ENCODE measurements at places on chromosomes 13 and 19.
A peak's percentile ranks its signal among the peaks of the same experiment; 100 is the strongest.

DNA sequence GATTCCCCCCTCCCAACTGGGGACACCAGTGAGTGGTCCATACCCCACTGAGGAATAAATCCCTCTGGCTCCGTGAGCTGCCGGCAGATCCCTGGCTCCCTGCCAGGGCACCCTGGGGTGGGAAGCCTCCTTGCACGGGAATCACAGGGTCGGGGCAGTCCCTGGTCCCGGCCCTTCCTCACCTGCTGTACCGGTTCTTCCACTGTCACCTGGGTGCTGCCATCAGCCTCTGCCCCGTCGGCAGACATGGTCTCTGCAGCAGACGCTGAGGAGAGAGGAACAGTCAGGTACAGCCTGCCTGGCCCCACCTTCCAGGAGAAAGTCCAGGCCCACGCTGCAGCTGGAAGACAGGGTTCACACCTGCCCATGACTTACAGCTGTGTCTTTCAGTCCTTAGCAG lies 6.3 kb downstream of the PLIN3 start:
- DNase-seq = no peak

DNA sequence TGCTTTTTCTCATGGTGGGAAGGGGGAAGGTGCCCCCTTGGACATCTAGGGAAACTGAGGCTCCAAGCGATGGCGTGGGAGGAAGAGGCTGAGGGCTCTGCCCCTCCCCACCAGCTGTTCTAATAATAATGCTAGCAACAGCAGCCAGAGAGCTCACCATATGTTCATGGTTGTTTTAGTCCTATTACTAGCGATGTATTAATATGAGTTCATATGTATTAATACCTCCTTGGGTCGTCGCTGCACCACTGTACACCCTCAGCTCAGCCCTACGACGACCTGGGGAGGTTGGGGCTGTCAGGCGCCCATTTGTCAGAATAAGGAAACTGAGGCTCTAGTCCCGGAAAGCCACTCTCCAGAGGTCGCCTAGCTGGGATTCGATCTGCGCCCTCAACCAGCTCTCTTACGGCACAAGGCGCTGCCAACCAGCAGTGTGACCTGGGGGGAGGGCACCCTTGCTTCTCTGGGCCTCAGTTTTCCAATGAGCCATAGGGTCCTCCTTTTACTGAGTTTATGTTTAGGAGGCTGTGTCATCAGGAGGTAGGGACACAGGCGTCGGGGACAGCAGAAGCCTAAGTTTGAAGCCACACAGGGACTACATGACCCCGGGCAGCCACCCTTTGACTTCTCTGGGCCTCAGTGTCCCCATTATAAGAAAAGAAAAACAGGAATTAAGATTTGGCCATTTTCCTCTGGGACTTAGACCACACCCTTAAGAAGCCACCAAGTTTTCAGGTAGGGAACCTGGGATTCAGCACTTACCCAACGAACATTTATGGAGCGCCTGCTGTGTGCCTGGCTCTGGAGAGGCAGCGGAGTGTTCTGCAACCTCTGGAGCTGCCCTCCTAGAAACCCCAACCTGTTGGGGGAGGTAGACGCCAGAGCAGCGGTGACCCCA lies 664 bp downstream of the MAST3 start:
- DNase-seq = no peak

DNA sequence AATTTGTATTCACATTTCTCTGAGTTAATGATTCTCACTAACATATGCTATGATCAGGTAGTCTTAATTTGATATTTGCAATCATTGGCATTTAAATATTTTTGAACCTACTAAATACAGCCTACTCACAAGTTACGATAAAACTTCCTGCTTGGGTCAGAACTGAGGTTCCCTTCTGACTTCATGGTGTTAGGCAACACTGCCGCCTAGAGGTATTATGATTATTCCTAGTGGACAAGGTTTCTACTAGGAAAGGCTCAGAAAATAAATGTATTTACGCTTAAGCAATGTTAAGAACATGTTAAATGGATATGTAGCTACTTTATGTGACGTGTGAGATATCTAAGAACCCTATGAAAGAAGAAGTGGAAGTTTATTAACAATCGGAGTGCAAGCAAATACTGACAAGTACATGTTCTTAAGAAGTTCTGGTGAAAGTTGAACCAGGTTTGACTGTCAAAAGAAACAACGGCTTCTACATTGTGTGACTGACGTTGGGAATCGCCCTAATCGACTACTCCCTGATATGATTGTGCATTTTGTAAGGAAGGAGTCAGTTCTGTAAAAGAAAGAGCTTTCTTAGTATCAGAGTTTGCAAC lies 1395.8 kb downstream of the SLITRK5 start:
- peak; percentile 43 for DNase-seq

DNA sequence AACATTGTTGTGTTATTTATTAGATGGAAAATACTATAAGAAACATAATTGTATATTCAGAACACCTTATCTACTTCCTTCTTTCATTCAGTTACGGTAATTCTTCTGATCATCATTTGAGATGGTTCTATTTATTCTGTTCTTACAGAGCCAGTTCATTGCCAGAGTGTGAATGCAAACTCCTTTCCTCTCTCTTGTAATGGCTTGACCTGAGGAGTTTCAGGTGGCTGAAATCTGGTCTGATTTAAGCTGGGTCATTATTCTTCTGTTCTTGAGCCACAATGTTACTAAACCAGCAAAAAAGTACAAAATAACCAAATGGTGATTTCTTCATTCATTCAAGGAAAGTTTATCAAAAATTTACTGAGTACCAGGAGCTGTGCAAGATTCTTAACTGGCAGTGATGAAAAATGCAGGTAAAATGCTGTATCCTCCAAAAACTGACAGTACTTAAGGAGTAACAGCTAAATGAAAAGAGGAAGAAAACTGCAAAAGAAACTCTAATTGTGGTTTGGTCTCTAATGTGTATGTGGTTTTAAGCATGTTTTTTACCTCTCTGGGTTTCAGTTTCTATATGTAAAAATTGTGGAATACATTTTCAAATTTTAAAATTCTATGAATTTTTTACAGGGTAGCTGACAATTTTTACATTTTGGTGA lies 182.4 kb upstream of the UFM1 start:
- no peak for DNase-seq

GRCh38 chr19:46159418-46160232 lies 11.6 kb downstream of the IGFL2 start:
- DNase-seq = no peak

DNA sequence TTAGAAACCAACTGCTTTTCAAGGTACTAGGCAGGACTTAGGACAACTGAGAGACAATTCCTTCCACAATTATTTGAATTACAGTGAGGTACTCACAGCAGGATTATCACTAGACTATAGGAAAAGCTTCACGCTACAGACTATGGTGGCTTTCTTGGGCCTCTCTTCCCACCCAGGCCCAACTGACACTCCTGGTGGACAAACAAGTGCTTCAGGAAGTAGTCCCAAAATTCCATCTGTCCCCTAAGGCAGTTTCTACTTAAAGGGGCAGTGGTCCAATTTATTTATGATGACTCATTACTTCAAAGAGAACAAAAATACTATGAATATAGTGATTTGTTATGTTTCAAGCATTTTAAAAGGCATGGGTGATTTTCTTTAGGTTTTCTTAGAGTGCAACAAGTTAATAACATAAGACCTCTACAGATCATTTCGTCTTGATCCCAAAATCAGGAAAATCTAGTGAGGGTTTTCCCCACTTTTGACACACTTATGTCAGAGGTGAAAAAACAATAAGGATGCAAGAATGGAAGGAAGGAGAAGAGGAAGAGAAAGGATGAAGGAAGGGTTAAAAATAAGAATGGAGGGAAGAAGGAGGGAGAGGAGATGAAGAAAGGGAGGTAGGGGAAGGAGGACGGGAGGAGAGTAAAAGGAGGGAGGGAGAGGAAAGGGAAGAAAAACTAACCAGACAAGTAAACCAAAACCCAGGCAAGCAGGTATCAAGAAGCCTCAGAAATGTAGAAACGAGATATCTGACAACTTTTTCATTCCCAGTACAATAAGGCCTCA lies 100.7 kb downstream of the SERP2 start:
- no peak for DNase-seq

- DNase-seq = no peak
These were observed 112.4 kb upstream of the WASF3 start for GRCh38 chr13:26445092-26445491.

DNA sequence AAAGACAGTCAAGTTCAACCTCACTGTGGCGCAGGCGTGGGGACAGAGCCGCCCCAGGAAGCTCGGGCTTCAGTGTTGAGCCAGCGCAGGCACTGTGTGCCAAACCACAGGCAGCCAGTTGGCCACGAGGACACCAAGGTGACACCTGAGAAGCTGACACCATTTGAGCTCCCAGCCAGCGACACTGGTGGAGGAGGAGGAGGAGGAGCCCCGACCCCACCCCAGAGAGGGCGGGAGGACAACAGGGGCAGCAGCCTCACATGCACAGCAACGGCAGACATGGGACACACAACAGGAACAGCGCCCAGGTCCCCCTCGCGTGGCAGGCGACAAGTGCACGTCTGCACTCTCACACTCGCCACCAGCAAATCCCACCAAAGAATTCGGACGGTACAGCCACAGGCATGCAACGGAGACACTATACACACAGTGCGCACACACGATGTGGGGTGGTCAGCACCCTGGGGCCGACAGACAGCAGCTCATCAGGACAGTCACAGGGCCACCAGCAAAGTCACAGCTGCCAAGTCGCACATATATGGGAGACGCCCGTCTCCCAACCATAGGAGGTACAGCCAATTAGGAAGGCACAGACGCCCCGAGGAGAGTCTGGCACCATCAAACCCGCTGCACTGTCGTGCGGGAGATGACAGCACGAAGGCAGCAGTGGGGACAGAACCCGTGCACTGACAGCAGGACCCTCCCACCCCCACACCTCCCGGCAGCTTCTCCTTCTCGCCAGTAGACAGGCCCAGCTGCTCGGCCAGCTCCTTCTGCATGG lies 3.4 kb downstream of the EIF3G start:
- no peak for DNase-seq

DNA sequence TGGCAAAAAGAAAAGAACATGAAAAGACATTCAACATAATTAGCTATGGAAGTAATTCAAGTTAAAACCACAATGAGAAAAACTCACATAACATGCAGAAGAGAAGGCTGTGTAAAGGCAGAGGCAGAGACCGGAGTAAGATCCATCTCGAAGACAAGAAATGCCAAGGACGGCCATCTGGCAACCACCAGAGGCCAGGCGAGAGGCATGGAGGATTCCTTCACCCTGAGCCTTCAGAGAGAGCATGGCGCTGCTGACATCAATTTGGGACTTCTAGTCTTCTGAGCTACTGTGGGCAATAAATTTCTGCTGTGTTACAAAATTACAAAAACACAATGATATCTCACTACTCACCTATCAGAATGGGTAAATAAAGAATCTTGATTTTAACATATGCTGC lies 381.0 kb downstream of the TSHZ3 start:
- no peak for DNase-seq

DNA sequence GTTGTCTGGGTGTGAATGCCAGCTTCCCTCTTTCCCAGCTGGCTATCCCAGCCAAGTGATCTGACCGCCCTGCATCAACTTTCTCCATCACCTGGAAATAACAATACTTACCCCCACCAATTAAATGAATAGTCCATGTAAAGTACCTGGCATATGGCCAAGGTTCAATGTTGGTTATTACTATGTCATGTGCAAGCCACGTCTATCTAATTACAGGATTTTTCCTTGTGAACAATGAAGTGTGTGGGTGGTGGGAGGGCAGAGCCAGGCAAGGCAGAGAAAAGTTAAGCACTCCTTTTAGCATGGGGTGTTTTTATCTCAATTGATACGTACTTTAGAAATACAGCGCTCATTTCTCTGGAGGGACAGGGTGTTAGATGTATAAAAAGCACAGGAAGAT lies 121.1 kb downstream of the NHLRC3 start:
- DNase-seq = no peak

Data from iPS DF 6.9 (cell line).